ENCODE measurements at places on chromosomes 1 and 21.
A peak's percentile ranks its signal among the peaks of the same experiment; 100 is the strongest.

- DNase-seq, result no peak
Observed at GRCh38 chr1:38198099-38198498, 151.5 kb upstream of the POU3F1 start.

DNA sequence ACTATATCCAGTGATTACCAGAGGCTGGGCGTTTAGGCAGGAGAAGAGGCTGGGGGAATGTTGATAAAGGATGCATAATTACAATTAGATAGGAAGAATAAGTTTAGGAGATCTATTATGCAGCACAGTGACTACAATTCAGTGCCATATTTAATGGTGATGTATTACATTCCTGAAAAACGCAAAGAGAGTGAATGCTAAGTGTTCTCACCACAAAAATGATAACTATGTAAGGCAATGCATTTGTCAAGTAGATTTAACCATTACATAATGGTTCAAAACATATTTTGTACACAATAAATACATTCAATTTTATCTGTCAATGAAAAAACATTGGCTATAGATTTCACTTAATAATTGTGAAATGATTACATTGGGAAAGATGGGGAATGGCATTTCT lies 548.9 kb downstream of the NUF2 start:
- DNase-seq, result no peak

DNA sequence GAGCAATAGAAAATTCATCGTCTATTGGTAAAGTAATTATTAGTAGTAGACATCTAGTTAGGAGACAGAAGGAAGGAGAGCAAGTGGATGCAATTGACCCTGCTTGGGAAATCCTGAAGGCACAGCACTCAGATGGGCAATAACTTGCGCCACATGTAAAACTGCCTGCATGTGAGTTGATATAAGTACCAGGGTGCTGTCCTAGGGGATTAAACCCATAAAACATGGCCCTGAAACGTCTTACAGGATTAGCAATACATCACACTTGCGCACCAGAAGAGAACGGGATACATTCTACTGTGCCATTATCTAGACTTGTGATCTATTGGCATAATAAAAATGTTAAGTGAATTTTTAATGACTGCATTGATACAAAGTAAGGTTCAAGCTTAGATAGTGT lies 277.5 kb upstream of the LYPLAL1 start:
- no peak for DNase-seq

- DNase-seq, result no peak
Observed at GRCh38 chr1:227896710-227897655, 50.7 kb downstream of the WNT9A start.

DNA sequence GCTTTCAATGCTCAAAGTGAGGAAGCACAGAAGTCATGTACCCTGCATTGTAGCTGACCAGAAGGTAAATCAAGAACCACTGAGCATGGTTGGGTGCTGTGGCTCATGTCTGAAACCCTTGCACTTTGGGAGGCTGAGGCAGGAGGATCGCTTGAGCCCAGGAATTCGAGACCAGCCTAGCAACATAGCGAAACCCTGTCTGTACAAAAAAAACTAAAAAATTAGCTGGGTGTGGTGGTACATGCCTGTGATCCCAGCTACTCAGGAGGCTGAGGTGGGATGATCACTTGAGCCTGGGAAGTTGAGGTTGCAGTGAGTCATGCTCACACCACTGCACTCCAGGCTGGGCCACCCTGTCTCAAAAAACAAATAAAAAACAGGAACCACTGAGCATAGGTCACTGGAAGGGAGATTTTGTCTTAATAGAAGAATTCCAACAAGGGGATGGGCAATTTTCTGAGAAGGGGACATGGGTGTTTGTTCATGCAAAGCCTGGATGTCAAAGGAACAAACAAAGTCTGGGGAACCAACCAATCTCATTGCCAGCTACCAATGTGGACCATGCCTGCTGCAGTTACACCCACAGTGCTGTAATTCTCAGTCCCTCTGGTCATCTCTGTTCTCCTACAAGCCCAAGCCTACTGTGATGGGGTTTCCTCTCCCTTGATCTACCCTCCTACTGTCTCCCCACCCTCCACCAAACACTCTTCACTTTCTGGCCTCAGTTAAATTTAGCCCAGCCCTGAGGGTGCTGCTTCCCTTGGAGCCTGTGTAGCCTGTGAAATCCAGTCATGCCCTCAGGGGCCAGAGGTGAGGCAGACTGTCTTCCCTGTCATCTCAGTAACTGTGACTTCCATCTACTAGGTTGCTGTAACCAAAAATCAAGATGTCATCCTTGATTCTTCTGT lies 47.9 kb downstream of the ELF3 start:
- DNase-seq, result no peak

GRCh38 chr21:46253610-46254124 lies 25.1 kb upstream of the LSS start:
- DNase-seq, result peak; percentile 24

DNA sequence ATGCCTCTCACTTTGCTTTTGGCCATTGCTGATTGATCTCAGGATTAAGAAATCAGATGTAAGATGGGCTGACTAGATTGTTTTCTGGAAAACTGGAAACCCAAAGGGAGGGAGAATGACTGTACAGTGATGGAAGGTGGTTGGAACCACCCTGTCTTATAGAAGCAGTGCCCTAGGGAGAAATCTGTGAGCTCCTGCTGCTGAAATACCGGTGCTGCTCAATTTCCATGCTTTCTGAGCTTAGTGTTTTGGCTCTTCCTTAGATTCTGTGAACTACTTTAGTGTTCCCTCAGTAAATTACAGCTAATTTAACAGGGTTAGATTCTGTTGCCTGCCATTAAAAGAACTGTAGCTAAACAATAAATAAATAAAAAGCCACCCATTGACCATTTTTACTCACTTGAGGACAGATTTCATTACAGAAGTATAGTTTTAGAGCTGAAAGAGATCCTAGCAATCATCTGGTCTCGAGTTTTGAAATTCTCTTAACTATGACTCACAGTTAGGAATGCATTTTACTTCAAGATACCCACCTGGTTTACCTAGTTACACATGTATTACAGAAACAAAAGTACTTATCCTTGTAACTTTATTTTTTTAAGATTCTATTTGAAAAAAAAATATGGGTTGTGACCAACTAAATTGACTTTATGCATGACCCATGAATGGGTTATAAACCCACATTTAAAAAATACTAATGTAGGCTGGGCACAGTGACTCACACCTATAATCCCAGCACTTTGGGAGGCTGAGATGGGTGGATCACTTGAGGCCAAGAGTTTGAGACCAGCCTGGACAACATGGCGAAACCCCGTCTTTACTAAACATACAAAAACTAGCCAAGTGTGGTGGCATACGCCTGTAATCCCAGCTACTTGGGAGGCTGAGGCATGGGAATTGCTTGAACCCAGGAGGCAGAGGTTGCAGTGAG lies 33.2 kb downstream of the CAMSAP2 start:
- no peak for DNase-seq

- peak; percentile 56 for DNase-seq
Observed at GRCh38 chr21:37365517-37366481, 774 bp upstream of the DYRK1A start.

DNA sequence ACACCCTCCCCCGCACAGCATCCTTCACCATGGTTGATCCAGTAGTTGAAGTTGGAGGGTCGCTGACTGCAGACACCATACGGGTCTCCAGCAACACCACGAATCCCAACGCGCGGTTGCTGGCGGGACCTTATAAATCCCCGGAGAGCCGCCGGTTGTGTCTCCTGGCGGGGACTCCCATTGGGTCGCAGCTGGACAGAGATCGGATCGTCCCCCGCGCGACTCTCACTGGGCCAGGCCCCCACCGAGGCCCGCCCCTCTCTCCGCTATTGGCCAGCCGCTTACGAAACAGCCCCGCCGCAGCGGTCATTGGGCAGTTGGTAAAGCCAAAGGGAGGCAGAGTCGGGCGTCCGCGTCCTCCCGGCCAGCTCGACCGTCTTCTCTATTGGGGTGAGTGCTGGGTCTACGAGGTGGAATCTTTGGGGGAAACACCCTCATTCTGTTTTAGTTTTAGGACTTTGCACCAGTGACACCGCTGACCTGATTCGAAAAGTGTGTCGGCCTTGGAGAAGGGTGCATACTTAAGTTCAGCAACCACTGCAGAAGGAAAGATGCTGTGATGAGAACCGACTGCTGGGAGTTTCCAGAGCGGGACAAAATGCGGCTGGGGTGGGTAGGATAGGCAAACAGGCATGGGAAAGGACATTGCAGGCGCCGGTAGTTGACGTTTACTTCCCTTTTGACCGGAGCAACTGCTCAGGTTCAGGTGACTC lies 27.4 kb downstream of the RABIF start:
- peak; percentile 53 for DNase-seq

- no peak for DNase-seq
Observed at GRCh38 chr1:201332616-201333335, 44.7 kb downstream of the TNNT2 start.

All from activated T-cell treated with anti-CD3 and anti-CD28 coated beads for 48 hours (primary cell).